ENCODE measurements at places on chromosomes 13 and 19.

DNA sequence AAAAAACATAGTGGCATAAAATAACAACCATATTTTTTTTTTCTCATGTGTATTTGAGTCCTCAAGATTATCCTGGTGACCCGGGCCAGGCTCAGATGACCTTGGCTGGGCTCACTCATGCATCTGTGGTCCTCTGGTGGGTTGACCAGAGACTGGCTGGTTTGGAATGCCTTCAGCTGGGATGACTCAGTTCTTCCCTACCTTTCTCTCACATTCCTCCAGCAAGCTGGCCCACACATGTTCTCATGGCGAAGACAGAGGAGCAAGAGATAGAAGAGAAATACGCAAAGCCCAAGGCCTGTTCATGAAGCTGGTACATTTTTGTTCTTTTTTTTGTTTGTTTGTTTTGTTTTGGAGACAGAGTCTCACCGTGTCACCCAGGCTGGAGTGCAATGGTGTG, 14.3 kb upstream of the ZNF541 start:
- DNase-seq, result no peak

- no peak for DNase-seq
These were observed 160.1 kb upstream of the SOX1 start for GRCh38 chr13:111906816-111907215.

DNA sequence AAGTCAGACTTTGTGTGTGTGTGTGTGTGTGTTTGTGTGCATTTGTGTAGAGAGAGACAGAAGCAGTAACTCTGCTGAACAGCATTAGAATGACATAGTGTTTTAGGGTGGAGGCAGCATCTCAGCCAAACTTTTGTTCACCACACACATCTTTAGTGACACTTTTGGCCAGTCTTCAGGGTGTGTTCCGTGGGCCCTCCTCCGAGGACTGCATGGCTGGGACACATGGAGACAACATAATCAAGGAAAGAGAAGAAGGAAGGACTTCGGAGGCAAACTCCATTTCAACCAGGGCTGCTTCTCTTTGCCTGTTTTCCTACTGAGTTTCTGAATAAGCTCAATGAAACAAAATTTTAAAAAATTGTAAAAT, 205.1 kb downstream of the LHFPL6 start:
- no peak for DNase-seq

GRCh38 chr19:2813235-2814160, 6.2 kb upstream of the ZNF554 start:
- DNase-seq, result no peak

- DNase-seq, result no peak
These were observed 7.0 kb upstream of the PVR start for GRCh38 chr19:44636439-44637389.

DNA sequence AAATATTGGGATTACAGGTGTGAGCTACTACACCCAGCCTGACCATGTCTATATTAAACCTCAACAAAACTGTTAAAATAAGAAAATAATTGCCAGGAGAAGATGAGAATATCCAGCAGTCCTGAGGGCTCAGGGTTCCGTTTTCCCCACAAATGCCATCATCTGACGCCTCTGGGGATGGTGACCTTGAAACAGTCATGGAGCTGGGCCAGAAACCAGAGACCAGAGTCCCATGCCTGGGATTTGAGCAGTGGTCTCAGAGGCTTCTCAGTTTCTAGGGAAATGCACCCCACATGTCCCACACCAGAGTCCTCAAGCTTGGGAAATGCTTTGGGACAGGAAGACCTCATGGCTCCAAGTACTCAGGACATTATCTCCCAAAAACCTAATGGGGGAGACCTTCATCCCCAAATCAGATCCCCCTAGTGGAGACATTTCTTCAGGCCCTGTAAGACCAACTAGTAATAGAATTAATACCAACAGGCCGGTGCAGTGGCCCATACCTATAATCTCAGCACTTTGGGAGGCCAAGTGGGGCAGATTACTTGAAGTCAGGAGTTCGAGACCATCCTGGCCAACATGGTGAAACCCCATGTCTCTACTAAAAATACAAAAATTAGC, 2.9 kb upstream of the MAP1S start:
- no peak for DNase-seq

DNA sequence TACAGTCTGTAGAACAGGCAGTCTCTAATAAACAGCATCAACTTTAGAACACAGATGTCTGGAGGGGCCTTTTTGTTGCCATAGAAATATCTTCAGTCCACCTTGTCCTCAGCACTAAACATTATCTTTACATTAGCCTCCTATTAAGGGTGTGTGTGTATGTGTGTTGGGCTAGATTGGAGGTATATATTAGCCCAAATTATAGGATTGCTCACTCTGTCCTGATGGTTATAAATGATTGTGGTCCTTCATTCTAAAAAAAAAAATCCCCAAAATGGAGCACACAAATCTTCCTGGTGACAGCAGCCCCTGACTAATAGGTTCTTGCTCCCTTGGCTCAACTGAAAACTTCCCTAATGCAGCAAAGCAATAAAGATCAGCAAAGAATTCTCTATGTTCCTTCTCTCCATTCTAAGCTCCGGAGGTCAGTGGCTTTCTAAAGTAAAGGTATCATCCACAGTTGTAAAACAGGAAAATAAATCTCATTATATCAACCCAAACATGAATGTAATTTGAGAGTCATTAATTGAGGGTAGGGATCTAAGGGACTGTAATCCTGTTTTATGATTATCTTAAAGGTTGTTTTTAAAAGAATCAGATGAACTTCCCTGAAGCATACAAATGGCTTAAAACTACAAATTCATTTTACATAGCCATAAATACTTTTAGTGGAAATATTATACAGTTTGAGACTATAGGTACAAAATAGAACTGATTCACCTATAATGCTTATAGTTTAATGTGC, 232.7 kb downstream of the KLF12 start:
- DNase-seq, result no peak

GRCh38 chr19:494171-495080, 1.9 kb upstream of the MADCAM1 start:
- DNase-seq, result no peak

- DNase-seq, result no peak
These were observed 27.3 kb upstream of the GPI start for GRCh38 chr19:34337739-34338138.

DNA sequence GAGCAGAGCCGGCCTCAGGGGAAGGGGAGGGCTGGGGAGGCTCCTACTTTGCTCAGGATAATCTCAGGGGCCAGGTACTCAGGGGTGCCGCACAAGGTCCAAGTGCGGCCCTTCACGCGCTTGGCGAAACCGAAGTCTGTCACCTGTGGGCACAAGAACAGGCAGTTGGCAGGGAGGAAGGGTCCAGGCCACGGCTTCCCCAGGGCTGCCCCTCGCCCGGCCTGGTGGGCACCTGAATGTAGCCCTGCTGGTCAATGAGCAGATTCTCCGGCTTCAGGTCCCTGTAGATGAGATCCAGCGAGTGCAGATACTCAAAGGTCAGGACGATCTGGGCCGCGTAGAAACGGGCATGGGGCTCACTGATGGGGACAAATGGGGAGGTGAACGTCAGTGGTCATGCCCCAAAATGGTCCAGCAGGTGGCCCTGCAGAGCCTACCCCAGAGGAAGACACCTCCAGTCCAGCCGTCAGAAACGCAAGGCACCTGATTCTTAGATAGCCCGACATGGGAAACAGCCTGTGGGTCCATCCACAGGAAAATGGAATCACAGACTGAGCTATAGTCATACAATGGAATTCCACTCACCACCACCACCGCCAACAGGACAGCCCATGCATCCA, 7.1 kb upstream of the SAMD1 start:
- DNase-seq, result no peak

DNA sequence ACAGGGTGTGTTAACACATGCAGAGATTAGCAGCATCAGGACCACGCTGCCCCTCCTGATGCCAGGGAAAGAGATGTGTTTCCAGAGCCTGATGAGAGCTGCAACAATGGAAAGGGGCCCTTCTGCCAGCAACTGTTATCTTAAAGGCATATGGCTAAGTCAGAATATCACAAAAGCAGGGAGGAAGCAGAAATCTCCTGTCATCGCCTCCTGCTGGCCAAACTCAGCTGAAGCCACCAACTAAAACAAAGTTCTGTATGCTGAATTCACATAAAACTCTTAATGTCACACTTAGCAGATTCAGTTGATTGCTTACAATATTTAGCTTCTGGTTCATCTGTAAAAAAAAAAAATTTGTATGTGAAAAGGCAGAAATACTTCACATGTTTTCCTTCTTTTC, 178.2 kb downstream of the GPC5 start:
- DNase-seq, result peak; percentile 60

GRCh38 chr13:111406636-111407035, 86.2 kb downstream of the TEX29 start:
- no peak for DNase-seq

- peak; percentile 84 for DNase-seq
These were observed 31.3 kb upstream of the ISYNA1 start for GRCh38 chr19:18469069-18469846.

DNA sequence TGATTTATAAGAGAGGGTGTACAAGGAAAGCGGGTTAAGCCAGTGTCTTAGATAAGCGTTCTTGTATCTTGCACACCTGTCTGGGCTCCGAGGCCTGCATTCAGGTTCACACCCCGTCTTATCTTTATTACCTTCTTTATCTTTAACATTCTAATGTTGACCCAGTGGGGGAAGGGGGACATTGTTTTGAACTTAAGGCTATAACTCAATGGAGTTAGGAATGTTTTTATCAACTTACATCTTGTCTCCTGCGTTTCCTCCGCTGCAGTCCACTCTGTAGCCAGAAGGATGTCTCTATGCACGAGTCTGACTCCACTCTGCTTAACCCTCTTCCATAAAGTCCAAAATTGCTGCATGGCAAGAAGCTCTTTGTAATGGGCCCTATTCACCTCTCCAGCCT, 71.2 kb downstream of the FGF9 start:
- DNase-seq, result no peak

- peak; percentile 69 for DNase-seq
These were observed 189.9 kb downstream of the DACH1 start for GRCh38 chr13:71677124-71677523.

GRCh38 chr19:56105090-56105701, 15.9 kb downstream of the ZNF787 start:
- peak; percentile 81 for DNase-seq

DNA sequence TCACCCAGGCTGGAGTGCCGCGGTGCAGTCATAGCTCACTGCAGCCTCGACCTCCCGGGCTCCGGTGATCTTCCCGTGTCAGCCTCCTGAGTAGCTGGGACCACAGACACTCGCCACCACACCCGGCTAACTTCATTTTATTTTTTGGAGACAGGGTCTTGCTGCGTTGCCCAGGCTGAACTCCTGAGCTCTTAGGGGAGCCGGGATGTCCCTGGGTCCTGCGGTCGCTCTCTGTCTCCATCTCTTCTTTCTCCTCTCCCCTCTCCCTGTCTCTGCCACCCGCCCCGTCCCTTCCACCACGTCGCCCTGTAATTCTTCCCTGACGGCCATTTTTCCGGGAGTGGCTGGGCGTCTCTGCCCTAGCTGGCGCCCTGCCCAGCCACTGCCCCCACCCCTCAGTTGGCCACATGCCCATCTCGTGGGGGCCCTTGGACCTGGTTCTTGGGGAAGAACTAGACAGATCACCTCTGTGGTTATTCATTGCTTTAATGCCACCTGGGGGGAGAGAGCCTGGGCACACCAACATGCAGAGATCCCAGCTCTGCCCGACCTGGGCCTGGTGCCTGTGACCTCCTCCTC, 18.9 kb downstream of the ARID3A start:
- no peak for DNase-seq

GRCh38 chr19:4151623-4152022, 1.8 kb upstream of the CREB3L3 start:
- no peak for DNase-seq

GRCh38 chr13:98665638-98665995, 86.9 kb downstream of the SLC15A1 start:
- no peak for DNase-seq

- no peak for DNase-seq
These were observed 119.8 kb downstream of the ATP11A start for GRCh38 chr13:112809332-112810315.

- no peak for DNase-seq
These were observed 287.4 kb downstream of the PCDH17 start for GRCh38 chr13:57918913-57919312.

DNA sequence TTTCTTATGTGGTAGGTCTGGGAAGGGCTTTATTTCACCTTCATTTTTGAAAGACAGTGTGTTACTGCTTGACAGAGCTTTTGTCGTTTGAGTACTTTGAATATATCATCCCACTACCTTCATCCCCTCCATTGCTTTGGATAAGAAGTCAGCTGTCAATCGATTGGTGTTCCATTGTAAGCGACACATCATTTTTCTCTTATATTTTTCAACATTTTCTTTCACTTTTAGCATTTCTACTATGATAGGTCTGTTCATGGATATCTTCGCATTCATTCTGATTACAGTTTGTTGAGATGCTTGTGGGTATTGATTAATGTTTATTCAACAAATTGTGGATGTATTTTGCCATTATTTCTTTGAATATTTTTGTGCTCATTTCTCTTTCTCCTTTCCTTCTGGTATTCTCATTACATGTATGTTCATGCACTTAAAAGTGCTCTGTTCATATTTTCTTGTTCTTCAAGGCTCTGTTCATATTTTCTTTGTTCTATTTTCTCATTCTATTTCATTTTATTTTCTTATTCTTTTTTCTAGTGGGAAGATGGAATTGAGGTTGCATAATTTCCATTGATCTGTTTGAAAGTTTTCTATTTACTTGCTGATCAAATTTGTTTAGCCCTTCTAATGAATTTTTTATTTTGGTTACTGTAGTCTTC, 29.2 kb downstream of the ZNF546 start:
- no peak for DNase-seq
